ENCODE measurements at places on chromosomes 7 and 10.
A peak's percentile ranks its signal among the peaks of the same experiment; 100 is the strongest.

- no peak for DNase-seq
These were observed at the start of gene ADRB1 for GRCh38 chr10:114043532-114044246. Gene ADRB1 (plus strand): TSS chr10:114043866. CDS start chr10:114044133, 267 bp downstream.

GRCh38 chr10:22612318-22612717 lies 102.1 kb downstream of the PIP4K2A start:
- no peak for DNase-seq

GRCh38 chr10:34232481-34232880 lies 582.6 kb downstream of the PARD3 start:
- DNase-seq: no peak

- peak; percentile 59 for DNase-seq
These were observed 2.2 kb upstream of the CUX1 start for GRCh38 chr7:101814991-101815825.

DNA sequence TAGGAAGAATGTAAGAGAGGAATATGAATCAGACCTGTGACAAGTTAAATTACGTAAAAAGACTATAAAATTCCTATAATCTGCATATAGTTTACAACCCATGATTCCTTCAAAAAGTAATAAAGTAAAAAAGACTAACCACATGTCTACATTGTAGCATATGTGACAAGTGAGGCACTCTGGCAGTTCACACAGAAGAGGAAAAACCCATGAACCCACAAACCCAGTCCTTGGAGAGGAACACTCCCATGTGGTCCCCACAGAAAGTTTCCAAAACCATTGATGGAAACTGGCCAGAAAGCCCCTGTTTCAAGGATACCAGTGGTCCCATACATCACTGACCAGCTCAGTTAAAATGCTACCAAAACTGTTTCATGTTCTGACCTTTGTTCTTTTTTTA lies 15.7 kb downstream of the KDM7A start:
- no peak for DNase-seq

DNA sequence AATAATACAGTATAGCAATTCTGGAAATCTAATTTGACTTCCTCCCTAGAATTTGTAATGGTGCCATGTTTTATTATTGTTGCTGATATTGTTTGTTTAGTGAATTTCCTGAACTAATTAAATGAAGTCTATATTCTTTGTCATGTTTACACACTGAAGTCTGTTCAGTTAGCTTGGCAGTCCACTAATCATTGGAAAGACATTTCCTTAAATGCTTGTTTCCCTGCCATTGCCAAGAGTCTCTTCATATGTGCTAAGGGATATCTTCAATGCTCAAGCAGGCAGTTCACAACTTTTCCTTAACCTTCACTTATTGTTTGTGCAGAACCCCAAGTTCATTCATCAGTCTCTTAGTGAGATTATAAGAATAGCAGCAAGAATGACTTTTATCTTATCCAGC lies 755.3 kb downstream of the INHBA start:
- no peak for DNase-seq

DNA sequence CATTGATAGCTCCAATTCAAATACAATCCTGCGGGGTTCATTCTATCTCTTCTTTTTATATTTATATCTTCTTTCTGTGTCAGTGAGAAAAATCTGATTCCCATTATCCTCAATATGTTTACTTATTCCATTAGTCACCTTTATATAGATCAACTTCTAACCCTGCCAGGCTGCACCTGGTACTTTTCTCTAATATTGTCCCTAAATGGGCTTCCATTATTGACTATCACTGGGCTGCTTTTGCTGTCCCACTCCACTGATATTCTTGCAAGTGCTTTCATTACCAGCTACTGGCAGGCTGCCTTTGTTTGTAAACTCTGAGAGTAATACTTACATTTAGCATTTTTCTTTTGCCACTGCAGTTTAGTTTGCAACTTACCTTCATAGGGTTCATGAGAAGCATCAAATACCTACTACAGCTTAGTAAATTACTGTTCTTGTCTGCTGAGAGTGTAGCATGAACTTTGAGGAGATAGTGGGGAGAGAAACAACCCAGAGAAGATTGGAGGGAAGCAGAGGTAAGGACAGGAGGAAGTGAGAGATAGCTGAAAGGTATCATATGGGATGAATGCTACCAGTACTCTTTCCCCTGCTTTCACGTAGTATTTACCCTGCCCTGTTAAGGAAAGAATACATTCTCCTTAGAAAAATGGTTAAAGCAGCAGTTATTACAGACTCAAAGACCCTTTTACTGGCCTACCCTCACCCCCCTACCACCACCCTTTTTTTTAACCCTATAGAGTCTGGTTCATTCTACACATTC lies 119.1 kb downstream of the PHTF2 start:
- DNase-seq: no peak

- no peak for DNase-seq
These were observed 441.9 kb upstream of the NPVF start for GRCh38 chr7:25669961-25670841.

DNA sequence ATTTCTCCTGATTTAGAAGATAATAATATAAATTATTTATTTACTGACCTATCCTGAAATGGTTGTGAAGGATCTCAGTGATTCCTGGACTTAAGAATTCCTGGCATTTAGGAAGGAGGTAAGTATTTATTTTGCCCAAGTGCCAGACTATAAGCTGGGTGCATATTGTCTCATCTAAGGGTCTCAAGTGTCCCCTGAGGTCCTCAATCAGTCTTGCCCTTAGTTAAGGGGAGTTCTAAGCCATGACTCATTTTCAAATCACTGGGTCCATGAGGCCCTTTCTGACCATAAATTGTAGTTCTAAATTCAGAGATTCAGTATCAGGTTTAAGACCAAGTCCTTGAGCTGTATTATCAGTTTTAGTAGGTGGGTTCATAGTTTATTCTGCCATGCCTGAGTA lies 251.6 kb upstream of the MEOX2 start:
- DNase-seq: no peak

- no peak for DNase-seq
These were observed 786.0 kb downstream of the GRID1 start for GRCh38 chr10:85580585-85580984.

GRCh38 chr7:128103498-128104107 lies 72.4 kb upstream of the LRRC4 start:
- no peak for DNase-seq

DNA sequence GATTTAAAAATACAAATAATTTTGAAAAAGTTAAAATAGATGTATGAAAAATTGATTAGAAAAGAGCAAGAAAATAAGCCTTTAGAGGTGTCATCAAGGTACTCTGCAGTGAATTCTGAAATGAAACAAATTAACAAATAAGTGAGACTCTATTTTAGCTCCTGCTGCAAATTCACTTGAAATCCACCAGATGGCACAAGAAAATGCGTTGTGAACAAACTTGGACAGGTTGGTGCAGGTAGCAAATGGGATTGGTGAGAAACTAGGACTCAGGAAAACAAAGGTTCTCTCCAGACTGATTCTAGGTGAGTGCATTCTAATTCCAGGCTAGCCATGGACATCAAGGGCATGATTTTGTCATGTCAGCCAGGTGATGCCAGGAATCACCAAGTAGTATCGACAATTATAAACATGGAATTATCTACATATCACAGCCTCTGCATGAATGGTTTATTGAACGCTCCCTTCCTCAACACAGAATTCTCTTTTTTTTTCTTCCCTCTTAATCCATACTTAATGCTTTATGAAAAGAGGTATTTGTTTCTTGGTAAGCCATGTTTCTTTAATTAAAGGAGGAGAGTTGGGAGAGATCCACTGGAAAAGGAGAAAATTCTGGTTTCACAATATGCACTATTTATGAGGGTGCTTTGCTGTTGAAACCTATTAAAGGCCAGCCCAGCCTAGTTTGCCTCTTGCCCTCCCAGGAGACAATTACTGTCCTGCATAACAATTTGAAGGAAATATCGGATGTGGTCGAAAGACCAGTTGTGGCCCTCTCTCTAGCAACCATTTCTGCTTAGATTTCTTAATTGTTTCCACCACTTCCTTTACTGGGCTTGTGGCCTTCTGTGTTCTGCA lies 118.1 kb downstream of the ZNF365 start:
- no peak for DNase-seq

DNA sequence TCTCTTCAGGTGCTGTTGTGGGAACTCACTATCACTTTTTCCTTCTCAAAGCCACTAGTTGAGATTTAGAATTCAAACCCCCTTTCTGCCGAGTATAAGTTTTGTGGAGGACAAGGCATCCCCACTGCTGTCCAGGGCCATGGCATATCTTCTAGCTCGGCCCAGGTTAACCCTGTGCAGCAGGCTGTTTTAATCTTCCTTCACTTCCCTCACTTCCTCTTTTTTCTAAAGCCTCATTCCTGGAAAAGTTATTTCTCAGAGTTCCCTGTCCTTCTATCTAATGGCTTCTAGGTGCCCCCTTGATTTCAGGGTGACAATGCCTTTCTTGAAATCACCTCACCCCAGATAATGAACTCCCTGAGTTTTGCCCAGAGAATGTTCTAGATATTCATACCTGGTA lies 222.3 kb downstream of the SNX10 start:
- no peak for DNase-seq

DNA sequence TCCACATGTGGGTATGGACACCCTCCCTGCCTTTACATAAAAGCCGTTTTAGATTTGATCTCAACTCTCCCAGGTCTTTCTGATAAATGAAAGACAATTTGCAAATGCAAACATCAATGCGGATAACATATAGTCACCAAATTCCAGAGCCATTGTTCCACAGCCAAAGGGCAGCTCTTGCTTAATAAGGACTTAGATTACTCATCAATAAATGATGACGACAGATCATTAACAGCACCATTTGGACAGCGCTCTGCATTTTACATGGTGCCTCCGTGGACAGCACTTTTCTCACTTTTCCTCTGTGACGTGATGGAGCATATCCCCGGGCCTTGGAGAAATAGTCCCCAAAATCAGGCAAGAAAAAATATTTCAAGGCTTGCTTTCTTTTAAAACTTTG lies 370.3 kb upstream of the CELF2 start:
- no peak for DNase-seq

DNA sequence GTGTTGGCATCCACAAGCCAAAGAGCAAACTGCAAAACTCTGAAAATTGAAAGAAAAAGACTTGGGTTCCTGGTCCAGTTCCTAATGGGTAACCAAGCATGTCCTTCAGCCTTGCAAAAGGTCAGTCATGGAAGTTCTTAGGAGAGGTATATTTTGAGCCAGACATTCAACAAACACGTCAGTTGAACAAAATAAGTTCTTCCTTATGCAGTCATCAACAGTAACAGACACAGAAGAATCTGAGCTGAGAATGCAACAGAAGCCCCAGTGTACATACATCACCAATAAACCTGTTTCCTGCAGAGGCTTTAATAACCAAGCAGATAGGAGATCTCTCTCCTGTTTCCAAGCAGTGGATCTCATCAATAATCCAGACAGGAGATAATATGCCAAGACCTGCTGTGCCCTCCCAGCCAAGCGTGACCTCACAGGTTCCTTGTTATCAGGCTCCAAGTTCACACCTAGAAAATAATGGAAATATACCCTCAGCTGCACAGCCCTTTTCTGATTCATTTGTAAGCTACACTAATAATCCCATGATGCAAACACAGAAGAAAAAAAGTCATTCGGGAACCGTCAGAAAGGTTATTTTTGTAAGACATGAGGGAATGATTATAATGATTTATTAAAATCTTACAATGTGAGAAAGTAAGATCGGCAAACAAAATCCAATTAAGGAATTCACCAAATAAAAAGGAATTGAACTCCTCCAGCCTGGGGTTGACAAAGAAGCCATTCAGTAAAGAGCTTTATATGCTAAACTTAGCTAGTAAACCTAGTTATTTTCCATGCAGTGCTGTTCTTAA lies 90.7 kb downstream of the DGKI start:
- no peak for DNase-seq

GRCh38 chr10:58066126-58066525 lies 201.6 kb downstream of the IPMK start:
- DNase-seq: no peak

GRCh38 chr7:75889826-75890225 lies 11.0 kb downstream of the RHBDD2 start:
- DNase-seq: no peak

GRCh38 chr7:78345293-78345911 lies 546.8 kb downstream of the PHTF2 start:
- DNase-seq: no peak

- no peak for DNase-seq
These were observed 56.6 kb upstream of the PTN start for GRCh38 chr7:137399827-137400823.

GRCh38 chr10:49309691-49310411 lies 10.9 kb downstream of the C10orf71 start:
- DNase-seq: no peak

GRCh38 chr10:47239211-47239610 lies 60.8 kb upstream of the GDF10 start:
- DNase-seq: no peak

- DNase-seq: no peak
These were observed 52.2 kb downstream of the KMT2C start for GRCh38 chr7:152383341-152384234.

DNA sequence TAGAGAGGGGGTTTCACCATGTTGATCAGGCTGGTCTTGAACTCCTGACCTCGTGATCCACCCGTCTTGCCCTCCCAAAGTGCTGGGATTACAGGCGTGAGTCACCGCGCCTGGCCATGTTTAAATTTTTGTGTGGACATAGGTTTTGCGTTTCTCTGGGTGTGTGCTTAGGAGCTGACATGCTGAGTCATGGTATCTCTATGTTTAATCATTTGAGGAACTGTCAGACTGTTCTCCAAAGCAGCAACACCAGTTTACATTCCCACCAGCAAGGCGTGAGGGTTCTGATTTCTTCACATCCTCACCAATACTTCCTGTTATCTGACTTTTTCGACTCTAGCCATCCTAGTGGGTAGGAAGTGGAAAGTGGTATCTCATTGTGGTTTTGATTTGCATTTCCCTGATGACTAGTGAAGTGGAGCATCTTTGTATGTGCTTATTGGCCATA lies 153.7 kb downstream of the DNAJB6 start:
- DNase-seq: no peak

- no peak for DNase-seq
These were observed 733.5 kb downstream of the ZWINT start for GRCh38 chr10:55627501-55628051.

DNA sequence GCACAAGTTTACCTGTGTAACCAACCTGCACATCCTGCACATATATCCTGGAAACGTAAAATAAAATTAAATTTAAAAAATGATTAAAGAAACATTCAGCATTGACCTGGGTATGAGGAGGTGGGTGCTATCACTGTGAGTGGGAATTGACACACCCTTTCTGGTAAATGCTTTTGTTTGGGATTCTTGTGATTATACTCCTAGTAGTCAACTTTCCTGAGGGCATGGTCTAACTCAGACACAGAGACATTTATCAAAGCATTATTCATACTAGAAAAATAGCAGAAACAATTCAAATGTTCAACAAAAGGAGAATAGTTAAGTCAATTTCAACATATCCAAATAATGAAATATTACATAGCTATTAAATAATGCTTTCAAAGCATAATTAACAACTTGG lies 44.2 kb downstream of the CNNM2 start:
- DNase-seq: no peak

- DNase-seq: no peak
These were observed 341.9 kb downstream of the TNS3 start for GRCh38 chr7:47239931-47240421.

DNA sequence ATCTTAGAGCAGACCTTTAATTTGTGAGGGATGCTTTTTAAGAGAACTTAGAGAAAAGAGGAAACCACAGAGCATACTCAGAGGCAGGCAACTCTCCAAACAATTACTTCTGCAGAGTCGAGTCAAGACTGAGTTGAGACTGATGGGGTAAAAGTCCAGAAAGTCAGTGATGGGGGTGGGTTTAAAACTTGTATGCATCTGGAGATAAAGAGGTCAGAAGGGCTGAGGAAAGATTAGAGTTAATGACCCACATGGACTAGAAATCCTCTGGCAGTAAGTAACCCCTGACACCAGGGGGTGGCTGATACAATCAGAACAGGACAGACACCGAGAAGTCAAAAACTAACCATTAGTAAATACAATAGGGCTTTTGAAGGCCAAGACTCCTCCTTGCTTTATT lies 42.4 kb upstream of the SEPTIN7 start:
- DNase-seq: no peak
